Astrocyte of the hippocampus (primary cell): ENCODE measurements at places on chromosomes 1 and 21.

DNA sequence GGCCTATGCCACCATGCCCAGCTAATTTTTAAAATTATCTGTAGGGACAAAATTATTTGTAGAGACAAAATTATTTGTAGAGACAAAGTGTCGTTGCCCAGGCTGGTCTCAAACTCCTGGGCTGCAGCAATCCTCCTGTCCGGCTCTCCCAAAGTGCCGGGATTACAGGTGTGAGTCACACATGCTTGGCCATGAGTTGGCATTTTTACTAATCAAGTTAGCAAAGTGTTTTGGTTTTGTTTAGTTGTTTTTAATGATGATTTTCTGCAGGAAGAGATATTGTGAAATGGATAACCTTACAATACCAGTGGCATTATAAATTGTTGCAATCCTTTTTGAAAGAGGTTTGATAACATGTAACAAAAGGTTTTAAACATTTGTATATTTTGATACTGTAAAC is 65.3 kb upstream of the MAGI3 start:
- DNase-seq = peak; percentile 49

- no peak for DNase-seq
Observed at GRCh38 chr21:45415188-45415942, 10.4 kb downstream of the COL18A1 start.

GRCh38 chr1:211703812-211704537 is 28.6 kb upstream of the NEK2 start:
- no peak for DNase-seq

- DNase-seq = peak; percentile 93
Observed at GRCh38 chr1:31954607-31955283, 16.6 kb upstream of the PTP4A2 start.
